ENCODE measurements at places on chromosomes 3 and 15. TPM values are rescaled to one million over a fixed set of nuclear protein-coding genes. Genes with fewer than 3 reads are reported as not detected.

HACD2 gene
- total RNA-seq: 56.4 TPM

EBLN2 gene
- 0.93 TPM for total RNA-seq

LRRN1 gene
- 1.2 TPM for total RNA-seq

ITGB5 gene
- total RNA-seq: 273 TPM

COL8A1 gene
- 6.9 TPM for total RNA-seq

KNG1 gene
- not detected for total RNA-seq

CD86 gene
- total RNA-seq: 2.0 TPM

IVD gene
- 14.2 TPM for total RNA-seq

GOLGA8N gene
- 6.7 TPM for total RNA-seq

Measured in lower leg skin (tissue), 4 donors.